ENCODE measurements at places on chromosomes 7 and 10.

- no peak for DNase-seq
These were observed 248.1 kb downstream of the KIF20B start for GRCh38 chr10:89949496-89949895.

GRCh38 chr7:40640566-40640965, 505.8 kb downstream of the SUGCT start:
- no peak for DNase-seq

DNA sequence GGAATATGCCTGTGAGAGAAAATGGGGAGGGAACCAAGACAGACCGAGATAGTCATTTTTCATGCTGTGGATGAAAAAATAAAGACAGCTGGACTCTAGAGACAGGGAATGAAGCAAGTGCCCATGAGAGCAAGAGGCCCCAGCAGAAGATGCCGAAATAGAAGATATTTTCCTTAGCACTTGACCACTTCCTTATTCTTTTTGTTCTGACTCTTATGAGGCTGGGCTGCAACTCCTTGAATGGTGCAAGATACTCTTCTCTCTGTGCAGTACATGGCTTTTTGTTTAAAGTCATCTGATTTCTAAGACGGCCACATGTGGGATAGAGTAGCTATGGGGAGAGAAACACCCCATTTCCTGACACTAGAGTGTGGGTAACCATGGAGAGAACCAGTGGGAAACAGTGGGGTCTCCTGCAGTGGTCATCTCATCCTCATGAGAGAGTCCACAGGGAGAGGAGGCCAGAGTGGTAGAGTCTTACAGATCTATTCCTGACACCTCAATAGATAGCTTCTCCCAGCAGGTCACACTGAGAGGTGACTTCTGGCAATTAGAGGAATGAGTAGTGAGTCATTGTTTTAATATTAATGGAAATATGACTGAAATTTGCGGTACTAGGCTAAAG, 18.0 kb upstream of the VCL start:
- DNase-seq = no peak

DNA sequence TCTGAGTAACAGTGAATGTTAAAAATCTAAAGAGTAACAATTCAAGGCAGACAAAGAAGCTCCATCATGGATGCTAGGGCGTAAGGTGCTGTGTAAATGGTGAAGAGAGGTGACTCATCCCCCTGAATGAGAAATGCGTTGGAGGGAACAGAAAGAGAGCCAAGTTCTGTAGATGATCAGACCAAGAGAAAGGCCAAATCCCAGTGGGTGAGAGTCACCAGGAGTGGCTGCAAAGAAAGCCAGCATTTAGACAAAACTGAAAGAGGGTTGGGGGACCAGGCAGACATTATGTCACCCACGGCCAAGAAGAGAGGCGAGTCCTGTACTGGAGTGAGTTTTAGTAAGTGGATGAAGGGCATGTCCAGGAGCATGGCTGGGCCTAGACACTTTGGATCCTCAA, 153.1 kb downstream of the TRIL start:
- DNase-seq = no peak

DNA sequence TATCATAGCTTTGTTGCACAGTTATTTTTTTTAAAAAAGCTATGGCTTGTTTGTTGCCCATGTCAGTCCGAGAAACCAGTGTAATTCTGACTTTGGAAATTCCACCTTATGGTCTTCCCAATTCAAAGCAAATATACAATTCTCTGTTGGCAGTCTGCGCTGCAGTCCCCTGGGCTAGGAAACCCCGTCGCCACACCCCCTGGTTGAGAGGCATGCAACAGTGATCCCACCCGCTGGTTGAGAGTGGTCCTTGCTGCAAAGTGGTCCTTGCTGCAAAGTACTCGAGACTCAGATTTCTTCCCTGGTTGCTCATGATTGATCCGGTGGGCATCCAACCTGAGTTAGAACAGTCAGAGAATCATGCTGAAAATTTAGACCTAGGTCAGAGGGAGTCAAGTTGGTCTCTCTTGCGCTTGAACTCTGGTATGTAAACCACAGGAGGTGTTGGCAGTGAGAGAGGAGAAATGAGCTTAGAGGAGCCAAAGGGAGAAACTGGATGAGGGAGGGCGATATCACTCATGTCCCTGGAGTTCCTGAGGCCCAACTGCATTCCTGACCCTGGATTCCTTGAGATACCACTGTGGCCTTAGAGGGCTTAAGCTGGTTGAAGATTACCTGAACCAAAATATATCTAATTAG, 45.0 kb upstream of the STK17A start:
- DNase-seq = no peak

DNA sequence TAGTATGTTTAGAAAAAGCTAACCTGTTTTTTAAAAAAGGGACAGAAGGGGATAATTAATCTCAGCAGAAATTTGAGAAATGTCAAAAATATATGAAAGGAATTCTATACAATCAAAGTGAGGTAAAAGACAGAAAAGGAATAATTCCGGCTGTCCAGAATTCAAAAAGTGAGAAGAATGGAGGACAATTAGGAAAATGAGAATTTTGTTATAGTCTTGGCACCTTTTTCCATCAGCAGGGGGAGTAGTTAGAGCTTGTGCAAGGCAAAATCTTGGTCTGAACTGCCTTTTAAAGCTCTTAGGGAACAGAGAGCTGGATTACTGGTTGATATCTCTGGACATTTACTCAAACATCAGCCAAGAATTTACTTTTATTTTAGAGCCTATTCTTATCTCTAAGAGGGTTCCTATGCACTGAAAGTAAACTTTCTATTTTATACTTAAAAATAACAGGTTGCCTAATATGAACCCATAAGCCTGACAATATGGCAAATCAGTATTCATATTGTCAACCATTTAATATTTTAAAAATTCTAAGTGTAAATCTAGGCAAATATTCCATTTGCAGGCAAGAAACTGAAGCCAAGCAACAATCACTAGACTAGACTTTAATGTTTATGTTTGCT, 185.6 kb downstream of the ANK3 start:
- DNase-seq = no peak

- DNase-seq = no peak
These were observed 91.8 kb downstream of the ARHGAP12 start for GRCh38 chr10:31836569-31837406.

- DNase-seq = no peak
These were observed 114.1 kb downstream of the SLC16A9 start for GRCh38 chr10:59595593-59595992.

DNA sequence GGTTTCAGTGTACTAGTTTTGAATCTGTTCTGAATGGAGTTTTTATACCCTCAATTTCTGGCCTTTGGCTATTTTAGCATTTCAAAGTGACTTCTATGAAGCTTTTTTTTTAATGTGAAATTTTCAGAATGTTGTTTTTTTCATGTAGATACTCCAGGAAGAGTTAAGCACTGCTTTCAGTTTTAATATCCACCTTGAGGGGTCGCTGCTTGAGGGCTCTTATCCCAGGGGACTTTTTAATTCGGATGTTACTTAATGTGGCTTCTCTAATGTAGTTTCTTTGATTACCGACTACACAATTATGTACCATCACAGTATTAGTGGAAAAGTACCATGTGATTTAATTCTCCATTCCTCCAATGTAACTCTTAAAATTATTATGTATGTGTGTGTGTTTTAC, 5.2 kb downstream of the IFIT5 start:
- DNase-seq = no peak

DNA sequence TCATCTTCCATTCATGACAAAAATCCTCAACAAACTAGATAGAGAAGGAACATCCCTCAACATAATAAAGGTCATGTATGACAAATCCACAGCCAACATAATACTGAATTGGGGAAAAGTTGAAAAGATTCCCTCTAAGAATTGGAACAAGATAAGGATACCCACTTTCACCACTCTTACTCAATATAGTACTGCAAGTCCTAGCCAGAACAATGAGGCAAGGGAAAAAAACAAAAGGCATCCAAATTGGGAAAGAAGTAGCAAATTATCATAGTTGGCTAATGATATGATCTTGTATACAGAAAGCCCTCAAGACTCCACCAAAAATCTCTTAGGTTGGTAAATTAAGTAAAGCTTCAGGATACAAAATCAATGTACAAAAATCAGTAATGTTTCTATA, 4.7 kb downstream of the POT1 start:
- DNase-seq = no peak

DNA sequence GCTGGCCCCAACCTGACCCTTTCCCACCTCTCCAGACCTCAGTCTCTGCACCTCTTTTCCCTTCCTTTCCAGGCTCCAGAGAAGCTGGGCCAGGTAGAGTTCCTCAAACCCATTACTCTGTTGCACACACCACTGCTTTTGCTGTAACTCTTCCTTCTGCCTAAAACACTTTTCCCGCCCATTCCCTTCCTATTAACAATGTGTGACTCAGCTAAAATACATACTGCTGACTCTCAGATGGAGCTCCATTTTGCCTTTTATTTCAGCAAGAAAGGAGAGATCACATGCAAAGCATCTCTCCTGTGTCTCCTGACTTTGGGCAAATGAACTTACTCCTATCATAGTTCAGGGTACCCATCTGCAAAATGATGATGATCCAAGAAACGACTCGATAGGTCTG, 201.0 kb downstream of the CALN1 start:
- DNase-seq = no peak

- DNase-seq = no peak
These were observed 8.7 kb downstream of the MPP7 start for GRCh38 chr10:28294169-28294532.

DNA sequence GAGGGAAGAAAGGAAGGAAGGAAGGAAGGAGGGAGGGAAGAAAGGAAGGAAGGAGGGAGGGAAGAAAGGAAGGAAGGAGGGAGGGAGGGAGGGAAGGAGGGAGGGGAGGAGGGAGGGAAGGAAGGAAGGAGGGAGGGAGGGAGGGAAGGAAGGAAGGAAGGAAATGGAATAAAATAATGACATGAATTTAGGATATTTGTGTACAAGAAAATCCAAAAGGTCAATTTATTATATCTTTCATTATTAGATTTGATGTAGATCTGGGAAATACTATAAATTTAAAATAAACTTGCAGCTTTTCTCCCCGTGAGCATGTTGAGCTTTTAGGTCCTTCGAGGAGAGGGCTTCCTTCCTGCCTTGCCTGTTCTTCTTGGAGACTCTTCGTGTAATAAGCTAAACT, 398.6 kb upstream of the NRP1 start:
- DNase-seq = no peak

DNA sequence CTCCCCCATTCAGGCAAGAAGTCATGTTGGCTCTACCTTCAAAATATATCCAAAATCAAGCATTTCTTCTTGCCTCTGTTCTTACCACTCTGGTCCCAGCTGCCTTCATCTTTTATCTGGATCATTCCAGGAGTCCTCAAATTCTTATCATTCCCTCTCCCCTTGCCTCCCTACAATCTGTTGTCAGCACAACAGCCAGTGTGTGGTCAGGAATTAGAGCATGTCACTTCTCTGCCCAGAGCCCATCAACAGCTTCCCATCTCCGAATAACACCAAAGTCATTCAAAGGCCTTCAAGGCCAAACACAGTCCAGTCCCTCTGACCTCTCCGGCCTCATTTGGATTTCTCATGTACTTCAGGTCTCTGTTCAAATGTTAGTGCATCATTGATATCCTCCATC, 70.4 kb downstream of the DENND11 start:
- DNase-seq = no peak

GRCh38 chr10:22913474-22914092, 14.3 kb upstream of the ARMC3 start:
- DNase-seq = no peak

DNA sequence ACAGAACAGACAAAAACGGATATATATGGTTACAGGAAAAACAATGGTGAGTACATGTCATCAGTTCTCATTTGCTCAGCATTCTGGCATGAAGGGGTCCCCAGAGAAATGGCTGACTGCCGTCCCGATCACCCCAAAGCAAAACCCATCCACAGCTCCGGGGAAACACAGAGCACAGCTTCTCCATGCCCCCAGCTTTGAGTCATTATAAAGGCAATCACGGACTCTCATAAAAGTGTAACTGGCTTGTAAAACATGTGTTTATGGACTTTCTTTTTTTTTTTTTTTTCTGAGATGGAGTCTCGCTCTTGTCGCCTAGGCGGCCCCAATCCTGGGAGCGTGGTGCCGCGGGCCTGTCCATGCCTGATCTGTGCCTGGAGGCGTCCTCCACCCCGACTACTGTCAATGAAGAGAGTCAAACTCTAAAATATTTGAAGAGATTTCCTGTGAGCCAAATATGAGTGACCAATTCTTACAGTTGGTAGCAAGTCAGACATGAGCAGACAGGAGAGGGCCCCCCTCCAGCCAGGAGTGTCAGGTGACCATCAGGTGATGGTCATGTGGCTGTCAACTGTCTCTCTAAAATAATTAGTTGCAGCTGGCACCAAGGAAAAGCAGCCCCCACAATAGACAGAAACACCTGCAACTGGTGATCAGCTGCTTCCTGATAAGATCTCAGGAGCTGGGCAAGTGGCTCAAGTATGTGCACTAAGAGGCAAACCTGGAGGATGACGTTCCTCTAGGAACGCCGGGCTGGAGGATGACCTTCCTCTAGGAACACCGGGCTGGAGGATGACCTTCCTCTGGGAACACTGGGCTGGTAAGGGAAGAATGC, 21.7 kb upstream of the NOM1 start:
- no peak for DNase-seq

- DNase-seq = no peak
These were observed 12.1 kb downstream of the SAP25 start for GRCh38 chr7:100561491-100562194.

DNA sequence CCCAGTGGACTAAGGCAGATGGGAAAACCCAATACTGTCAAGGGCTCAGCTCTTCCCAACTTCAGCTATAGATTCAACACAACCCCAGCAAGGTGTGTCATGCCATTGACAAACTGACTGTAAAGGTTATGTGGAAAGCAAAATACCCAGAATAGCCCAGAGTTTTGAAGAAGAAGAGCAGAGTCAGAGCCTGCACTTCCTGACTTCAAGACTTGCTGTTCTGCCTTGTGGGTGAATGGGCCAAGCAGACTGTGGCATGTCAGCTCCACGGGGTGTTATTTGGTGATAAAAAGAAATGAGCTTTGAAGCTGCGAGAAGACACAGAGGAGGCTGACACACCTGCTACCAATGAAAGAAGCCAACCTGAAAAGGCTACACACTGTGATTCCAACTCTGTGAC, 89.7 kb downstream of the NKX6-2 start:
- no peak for DNase-seq

- no peak for DNase-seq
These were observed 59.6 kb downstream of the NEURL1 start for GRCh38 chr10:103552856-103553742.

- DNase-seq = no peak
These were observed 78.9 kb downstream of the FOXL3 start for GRCh38 chr7:368651-369475.

DNA sequence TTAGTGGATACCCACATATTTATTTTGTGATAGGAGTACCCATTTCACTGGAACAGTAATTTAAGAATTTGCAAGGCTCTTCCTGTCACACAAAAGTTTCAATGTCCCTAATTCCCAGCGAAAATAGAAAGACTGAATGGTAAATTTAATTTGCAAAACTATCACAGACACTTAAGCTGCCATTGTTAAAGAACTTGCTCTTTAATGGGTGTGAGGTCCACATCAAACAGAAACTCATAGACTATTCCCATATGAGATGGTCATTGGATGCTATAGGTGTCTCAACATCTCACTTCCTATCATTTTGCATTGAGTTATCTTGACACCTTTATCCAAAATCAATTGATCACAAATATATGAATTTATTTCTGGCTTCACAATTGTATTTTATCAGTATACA, 415.9 kb downstream of the GPAM start:
- DNase-seq = no peak
